ENCODE measurements at places on chromosomes 5 and 9.
A peak's percentile ranks its signal among the peaks of the same experiment; 100 is the strongest.

- DNase-seq = no peak
Measured at GRCh38 chr5:141963701-141964100, 5.2 kb upstream of the RNF14 start.

DNA sequence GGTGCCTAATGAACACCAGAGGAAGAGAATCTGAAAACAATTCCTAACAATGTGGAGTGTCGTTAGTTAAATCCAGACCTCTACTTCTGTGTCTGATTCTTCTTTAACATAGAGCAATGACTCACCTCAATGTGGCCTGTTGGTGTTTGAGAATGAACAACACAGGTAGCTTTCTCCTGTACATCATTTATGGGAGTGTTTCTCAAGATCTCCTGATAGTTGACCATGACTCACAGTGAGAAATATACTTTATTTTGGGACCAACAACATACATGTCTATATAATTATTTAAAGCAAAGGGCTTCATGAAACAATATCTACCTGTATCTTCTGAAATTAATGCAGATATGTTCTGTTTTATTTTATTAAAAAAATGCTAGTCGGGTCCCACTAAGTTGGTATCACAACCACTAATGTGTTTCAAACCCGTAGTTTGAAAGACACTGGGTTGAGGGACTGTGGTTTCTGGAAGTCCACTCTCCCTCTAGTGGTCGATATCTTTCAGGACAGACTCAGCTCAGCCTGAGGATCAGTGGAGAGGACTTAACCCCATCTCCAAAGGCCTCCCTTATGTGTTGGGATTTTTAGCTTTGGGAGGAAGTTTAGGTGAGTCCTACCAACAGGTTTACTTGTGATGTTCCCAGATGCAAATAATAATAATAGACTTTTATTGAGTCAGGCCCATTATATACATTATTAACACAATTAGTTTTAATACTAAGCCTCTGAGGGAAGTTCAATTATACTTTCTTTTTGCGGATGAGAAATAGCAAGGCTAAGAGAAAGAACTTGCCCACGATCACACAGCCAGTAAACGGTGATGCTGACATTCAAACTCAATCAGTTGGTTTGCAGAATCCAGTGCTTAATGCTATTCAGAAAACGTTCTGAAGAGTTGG, 70.0 kb upstream of the KLF9 start:
- DNase-seq = peak; percentile 33

GRCh38 chr5:151155775-151156506, 1.6 kb downstream of the ANXA6 start:
- peak; percentile 65 for DNase-seq

DNA sequence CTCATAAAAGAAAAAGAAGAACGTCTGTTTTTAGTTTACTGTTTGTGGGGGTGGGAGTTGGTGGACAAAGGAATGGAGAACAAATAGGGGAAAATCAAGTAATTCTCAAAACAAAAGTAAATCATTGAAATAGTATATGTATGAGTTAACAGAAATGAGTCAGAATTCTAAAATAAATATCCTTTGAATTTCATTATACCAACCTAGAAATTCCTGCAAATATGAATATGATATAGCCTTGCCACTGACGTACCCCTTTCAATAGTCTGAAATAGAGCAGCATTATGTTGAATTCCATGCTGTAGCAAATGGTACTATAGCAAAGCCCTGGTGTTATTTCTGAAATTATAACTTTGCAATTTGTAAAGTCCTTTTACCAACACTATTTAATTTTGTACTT, 29.6 kb upstream of the DTWD2 start:
- no peak for DNase-seq

DNA sequence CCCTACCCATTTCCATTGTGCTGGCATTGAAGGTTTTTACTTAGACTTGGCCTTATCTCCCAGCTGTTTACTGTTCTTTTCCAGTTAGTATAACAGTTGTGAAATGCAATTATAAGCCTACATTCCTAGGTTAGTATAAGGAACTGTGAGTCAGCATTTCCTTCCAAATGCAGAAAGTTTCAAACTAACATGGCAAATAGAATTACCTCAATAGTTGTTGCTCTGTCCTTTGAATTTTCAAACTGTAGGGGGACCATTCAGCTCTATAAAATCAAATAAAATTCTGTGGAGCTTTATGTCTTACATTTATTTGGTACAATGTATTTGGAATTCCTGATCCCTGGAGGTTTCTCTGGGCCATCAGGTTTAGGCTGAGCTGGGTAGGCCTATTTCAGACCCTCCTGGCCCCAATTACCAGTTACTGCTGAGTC, 47.2 kb downstream of the ARHGEF28 start:
- no peak for DNase-seq

DNA sequence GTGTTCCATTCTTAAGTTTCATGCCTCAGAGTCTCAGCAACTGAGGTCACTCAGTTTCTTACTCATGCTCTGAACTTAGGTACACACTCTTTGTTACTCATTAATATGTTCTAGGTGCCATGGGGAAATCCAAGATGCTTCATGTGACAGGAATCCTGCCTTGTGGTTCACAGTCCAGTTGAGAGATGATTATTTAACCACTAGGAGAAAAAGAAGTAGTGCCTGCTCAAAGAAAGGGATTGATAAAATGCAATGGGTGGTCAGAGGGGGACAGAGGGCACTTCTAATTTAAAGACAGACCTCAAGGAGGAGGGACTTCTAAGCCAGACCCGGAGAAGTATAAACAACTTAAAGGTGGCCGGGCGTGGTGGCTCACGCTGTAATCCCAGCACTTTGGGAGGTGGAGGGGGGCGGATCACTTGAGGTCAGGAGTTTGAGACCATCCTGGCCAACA, 69.0 kb downstream of the UGCG start:
- no peak for DNase-seq

- DNase-seq = no peak
Measured at GRCh38 chr9:123608104-123608503, 252.1 kb downstream of the CRB2 start.

DNA sequence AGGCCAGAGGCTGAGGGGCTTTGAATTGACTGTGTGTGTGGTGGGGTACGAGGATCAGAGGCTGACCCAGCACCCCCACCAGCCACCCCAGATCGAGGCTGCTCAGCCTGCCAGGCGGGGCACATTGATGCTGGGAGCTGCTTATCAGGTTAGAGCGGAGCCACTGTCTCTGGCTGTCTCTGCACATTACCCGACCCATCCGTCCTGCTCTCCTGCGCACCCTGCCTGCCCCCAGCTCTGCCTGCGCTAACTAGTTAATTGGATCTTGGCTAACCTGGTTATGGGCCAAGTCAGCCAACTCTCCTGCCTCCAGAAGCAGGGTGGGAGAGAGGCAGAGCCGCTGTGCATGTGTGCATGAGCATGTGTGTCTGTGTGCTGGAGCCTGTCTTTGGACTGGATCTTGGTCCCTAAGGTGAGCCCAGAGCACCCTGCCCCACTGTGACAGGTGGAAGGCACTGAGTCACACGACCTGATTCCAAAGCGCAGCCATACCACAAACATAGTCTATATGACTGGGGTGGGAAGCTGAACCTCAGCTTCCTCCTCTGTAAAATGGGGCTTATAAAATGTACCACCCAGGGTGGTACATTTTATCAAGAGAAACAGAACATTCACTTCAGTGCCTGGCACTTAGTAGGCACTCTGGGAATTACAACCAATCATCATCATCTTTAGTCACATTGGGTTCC, 39.7 kb downstream of the PCDH1 start:
- peak; percentile 94 for DNase-seq

- DNase-seq = no peak
Measured at GRCh38 chr5:36177154-36177553, 25.2 kb downstream of the SKP2 start.

GRCh38 chr5:51829691-51830090, 446.4 kb downstream of the ISL1 start:
- no peak for DNase-seq

- DNase-seq = no peak
Measured at GRCh38 chr9:113177251-113177650, 26.4 kb downstream of the SLC31A2 start.

DNA sequence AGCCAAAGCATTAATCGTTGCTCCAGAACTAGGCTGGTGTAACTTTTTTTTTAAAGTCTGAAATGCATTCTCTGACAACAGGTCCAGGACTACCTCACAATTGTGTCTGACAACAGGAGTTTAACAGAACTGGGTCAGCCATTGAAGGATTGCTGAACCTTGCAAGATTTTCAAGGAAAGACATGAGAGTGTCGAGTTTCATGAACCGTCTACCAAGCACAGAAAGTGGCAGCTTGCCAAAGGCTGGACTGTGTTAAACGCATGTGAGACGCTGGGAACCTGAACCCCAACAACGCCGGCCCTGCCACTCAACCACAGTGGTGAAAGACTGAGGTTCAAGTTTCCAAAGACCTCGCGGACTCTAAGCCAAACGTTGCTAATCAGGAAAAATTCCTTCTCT, 79.1 kb downstream of the LHFPL2 start:
- DNase-seq = peak; percentile 24

- no peak for DNase-seq
Measured at GRCh38 chr9:16085167-16085726, 532.4 kb downstream of the CCDC171 start.

DNA sequence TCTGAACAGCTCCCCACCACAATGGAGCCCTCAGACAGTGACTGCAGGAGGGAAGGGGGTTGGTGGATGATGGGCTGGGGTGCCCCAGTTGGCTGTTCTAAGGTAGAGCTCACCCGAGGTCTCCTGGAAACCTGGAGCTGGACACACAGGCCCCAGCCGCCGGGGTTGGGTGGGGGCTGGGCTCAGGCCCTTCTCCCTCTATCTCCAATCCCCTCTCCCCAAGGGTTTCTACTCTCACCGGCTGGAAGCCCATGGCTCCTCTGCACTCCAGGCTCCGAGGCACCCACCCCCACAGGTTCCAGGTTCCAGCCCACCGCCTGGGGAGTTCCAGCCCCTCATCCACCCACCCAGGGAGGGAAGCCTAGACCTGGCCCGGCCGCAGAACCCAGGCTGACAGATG, 766 bp downstream of the NR5A1 start:
- no peak for DNase-seq

GRCh38 chr5:176360894-176361436, 599 bp downstream of the KIAA1191 start:
- DNase-seq = peak; percentile 33

- DNase-seq = no peak
Measured at GRCh38 chr9:134329576-134329855, 3.3 kb downstream of the RXRA start.

DNA sequence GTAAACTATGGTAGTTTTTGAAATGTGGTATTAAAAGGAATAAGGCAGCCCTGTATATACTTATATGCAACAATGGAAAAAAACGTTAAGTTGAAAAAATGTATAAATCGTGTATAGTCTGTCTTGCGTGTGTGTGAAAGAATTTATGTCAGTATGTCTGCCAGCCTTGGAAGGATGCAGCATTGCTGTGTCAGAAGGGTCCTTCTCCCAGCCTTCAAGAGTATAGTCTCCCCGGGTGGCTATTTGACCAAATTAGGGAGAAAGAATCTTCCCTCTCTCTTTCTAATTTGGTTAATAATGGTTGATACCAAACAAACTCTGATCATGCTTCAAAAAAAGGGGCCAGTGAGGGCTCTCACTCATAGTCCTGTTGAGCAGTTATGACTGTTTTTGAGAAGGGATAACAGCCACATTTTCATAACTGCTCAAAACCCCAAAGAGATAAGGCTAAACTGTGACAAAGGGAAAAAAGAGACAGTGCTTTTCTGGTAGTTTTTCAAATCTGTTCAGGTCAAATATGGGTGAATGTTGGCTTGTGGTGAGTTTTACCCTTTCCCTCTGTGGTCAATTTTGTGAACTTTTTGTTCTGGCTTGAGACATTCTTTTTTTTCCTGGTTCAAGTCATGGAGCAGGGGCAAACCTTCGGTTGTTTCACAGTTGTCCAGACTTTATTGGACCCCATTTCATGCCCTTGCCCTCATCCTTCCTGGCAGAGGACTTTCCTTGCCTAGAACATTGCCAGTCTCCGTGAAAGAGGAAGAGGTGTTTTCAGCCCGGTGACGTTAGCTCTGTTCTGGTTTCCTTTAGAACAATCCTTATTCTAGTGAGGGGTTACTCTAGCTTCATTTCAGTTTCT, 21.0 kb downstream of the SNX30 start:
- no peak for DNase-seq

DNA sequence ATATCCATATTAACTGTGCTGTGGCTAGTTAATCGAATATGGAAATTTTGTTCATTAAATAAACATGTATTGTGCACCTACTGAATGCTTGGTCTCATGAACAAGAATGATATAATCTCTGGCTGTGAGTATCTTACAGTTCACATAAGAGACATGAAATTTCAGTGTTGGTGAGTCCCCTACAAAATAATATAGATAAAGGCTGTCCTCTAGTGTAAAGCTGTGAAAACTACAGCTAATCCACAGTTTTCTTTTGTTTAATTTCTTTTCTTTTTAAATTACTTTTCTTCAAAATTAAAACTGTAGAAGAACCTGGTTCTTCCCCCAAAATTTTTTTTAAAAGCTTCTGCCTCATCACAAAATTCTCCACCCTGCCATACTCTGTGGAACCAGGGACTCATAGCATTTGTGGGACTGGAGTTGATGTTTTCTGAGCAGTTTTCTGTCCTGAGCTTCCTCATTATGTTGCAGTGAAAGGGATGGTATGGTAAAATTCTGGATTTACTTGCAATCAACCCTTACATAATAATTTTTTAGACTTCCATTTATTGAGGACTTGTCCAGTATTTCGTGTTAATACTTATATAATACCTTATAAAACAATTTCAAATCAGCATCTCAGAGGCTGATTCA, 135.0 kb downstream of the STK32A start:
- DNase-seq = no peak

DNA sequence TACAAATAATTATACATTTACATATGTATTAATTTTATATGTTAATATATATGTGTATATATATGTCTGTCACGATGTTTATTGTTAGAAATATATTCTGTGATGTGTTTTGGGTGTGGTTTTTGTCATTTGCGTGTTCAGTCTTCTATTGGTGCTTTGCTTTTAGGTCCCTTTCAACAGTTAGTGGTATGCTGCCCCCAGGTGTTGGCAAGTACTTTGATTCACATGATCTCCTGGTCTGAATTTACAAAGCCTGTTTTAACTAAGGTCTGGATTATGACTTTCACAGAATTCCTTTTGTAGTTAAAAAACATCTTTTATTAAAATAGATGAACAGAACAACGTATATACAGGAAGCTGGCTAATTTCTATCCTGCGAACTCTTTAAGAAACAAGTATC, 271.5 kb downstream of the CCDC171 start:
- DNase-seq = peak; percentile 21

GRCh38 chr9:3528451-3528850, 2.6 kb upstream of the RFX3 start:
- no peak for DNase-seq

GRCh38 chr9:122216798-122217418, 11.8 kb downstream of the LHX6 start:
- no peak for DNase-seq

- peak; percentile 76 for DNase-seq
Measured at GRCh38 chr9:127397646-127398274, 791 bp downstream of the SLC2A8 start.

GRCh38 chr5:32865475-32865874, 154.4 kb downstream of the NPR3 start:
- DNase-seq = no peak

DNA sequence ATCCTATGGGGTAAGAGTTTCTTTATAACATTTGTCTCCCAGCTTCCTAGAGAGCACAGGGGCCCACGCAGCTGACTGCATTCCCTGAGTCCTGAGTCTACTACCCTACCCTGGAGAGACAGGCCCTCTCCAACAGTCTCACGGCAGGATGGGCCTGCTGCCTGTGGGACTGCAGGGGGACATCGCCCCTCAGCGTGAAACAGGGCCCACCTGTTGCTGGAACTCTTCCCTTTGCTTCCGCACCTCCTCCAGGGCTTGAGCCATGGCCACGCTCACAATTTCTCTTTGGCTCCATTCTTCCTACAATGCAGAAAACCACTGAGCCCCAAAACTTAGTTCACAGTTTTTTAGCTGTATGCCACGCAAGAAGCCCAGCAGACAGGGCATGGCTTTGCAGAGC, 28.2 kb downstream of the ARPC5L start:
- no peak for DNase-seq

All from BE2C (cell line).